ENCODE measurements at places on chromosomes 5 and 9.

- DNase-seq: no peak
Measured at GRCh38 chr9:13567833-13568232, 288.3 kb upstream of the MPDZ start.

- no peak for DNase-seq
Measured at GRCh38 chr5:151168602-151169344, 11.2 kb upstream of the ANXA6 start.

DNA sequence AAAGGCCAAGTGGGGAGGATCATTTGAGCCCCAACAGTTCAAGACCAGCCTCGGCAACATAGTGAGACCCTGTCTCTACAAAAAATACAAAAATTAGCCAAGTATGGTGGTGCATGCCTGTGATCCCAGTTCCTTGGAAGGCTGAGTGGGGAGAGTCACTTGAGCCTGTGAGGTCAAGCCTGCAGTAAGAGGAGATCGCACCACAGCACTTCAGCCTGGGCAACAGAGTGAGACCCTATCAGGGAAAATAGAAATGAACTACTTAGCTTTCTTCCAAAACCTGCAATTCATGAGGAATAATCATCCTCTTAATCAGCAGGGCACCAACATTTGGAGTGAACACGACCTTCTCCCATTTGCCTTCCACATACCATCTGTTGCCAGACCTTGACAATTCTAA, 96.1 kb downstream of the OR2K2 start:
- DNase-seq: no peak

GRCh38 chr9:134057751-134058701, 9.8 kb downstream of the BRD3 start:
- no peak for DNase-seq

DNA sequence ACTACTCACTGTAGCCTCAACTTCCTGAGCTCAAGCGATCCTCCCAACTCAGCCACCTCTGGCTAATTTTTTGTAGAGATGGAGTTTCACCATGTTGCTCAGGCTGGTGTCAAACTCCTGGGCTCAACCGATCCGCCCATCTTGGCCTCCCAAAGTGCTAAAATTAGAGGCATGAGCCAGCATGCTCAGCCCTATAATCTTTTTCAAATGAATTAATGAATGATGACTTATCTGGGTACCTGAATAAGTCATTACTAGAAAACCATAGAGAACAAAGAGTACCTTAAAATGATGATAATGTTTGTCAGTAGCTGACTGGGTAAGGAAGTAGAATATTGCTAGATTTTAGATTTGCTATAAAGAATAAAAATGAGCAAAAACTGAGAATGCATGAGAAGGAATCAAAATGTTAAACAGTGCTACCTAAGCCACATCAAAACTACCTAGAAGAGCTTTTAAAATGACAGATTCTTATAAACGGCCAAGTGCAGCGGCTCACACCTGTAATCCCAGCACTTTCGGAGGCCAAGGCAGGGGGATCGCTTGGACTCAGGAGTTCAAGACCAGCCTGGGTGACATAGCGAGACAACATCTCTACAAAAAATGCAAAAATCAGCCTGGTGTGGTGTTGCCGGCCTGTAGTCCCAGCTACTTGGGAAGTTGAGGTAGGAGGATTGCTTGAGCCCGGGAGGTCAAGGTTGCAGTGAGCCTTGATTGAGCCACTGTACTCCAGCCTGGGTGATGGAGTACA, 13.6 kb downstream of the FNBP1 start:
- DNase-seq: no peak

GRCh38 chr5:142837081-142837725, 67.0 kb downstream of the ARHGAP26 start:
- no peak for DNase-seq

- no peak for DNase-seq
Measured at GRCh38 chr5:171521219-171521633, 101.8 kb downstream of the FGF18 start.

DNA sequence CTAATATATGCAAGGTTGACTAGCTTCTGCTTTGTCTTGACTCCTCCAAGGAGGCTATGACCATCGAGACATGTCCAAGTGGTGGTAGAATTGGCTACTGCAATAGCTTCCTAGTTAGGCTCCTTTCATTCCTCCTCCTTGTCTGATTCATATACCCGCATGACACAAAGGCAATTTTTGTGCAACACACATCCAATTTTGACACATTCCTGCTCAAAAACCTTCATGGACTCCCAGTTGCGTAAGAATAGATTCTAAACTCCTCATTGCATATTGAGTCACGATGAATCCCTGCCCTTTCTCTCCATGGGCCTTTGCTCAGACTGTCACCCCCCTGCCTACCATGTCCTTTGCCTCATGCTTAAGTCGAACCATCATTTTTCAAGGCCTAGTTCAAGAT, 344.5 kb downstream of the ACTL7B start:
- DNase-seq: no peak

DNA sequence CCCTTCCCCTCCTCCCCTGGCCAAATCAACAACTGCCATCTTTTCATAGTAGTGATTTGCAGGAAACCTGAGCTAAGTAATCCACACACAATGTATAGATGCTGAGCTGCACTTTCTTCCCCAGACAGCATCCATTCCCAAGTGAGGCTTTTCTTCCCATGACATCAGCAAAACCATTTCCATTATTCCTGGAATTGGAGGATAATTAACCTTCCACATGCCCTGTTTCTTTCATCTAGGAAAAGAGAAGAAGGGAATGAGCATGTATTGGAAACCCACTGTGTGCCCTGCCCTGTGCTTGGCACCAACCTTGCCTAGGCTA, 268.0 kb downstream of the ZSWIM6 start:
- DNase-seq: no peak

DNA sequence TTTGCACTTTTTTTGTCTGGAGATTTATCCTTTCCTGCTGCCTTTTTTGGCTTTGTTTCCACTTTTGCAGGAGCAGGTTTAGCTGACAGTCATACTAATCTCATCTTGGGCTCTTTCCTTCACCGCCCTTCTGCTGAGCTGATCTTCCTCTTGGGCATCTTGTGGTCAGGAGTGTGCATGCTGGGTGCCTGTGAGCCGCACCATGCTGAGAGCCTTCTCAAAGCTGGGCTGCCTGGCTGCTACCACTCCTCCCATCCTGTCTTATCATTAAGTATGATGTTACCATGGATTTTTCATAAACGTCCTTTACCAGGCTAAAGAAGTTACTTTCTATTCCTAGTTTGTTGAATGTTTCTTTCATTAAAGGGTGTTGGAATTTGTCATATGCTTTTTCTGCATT, 49.5 kb upstream of the MCCC2 start:
- no peak for DNase-seq

Measured in stimulated activated CD8-positive, alpha-beta memory T cell treated with anti-CD3 and anti-CD28 coated beads, Interleukin-7, amount 100 ng/mL, for 1 hour (primary cell).